ENCODE measurements at places on chromosomes 11 and 22.
A peak's percentile ranks its signal among the peaks of the same experiment; 100 is the strongest.

DNA sequence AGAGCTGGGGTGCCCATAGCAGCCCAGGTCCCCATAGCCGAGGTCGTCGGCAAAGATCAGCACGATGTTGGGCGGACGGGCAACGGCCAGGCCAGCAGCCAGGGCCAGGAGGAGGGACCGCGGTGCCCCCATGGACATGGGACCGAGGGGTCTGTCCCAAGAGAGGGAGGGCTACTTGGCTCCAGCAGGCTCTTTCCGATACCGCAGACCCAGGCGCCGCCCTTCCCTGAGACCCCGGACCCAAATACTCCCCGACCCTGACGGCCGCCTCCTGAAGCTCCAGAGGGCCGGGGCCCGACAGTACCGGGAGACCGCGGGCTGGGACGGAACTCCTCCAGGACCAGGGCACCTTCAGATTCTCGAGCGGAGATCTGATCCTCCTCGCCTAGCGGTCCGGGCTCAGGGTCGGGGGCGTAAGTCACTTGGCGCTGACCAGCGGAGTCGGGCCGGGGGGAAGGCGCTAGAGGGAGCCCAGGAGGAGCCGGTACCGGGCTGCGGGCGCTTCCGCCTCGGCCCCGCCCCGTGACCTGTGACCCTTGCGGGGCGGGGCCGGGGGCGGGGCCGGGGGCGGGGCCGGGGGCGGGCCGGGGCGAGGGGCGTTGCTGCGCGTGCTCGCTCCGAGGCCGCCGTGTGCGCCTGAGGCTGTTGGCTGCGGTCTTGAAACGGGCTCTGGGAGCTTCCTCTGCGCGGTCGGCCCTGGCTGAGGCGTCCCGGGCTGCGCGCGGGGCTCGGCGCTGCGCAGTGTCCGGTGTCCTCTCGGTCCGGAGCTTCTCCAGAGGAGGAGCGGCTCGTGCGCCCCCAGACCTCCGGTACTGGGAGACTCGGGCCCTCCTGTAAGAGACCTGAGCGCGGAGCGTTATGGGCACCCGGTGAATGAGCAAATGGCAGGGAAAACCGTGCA is at the start of gene ARSA:
Gene ARSA (minus strand): TSS at position 511 of the 901 bp plus-strand sequence. CDS start 373 bp downstream, at position 138.
- peak; percentile 84 for DNase-seq

- DNase-seq, result no peak
Observed at GRCh38 chr11:90601261-90601660, 378.4 kb upstream of the CHORDC1 start.

DNA sequence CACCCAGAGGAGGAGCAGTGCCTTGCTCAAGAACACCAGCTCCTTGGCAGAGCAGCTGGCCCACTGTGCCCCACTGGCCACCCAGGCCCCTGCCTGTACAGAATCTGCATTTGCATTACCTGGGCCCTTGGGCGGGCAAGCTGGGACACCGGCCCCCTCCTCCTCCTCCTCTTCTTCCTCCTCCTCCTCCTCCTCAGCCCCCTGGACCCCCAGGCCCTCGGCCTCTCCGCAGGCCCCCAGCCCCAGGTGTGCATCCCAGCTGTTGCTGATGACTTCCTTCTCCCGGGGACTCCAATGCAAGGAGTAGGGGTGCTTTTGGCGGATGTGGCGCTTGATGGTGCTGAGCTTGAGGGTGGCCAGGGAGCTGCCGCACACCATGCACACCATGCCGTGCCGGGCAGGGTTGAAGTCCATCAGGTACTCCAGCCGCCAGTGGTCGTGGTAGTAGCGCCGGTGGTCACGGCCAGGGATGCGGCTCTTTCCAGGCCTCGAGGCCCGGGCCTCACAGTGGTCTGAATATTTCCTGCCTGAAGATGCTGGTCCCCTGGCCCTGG is 2.8 kb downstream of the ZFTA start:
- DNase-seq, result no peak

- DNase-seq, result no peak
Observed at GRCh38 chr11:45109400-45109799, 37.0 kb upstream of the PRDM11 start.

DNA sequence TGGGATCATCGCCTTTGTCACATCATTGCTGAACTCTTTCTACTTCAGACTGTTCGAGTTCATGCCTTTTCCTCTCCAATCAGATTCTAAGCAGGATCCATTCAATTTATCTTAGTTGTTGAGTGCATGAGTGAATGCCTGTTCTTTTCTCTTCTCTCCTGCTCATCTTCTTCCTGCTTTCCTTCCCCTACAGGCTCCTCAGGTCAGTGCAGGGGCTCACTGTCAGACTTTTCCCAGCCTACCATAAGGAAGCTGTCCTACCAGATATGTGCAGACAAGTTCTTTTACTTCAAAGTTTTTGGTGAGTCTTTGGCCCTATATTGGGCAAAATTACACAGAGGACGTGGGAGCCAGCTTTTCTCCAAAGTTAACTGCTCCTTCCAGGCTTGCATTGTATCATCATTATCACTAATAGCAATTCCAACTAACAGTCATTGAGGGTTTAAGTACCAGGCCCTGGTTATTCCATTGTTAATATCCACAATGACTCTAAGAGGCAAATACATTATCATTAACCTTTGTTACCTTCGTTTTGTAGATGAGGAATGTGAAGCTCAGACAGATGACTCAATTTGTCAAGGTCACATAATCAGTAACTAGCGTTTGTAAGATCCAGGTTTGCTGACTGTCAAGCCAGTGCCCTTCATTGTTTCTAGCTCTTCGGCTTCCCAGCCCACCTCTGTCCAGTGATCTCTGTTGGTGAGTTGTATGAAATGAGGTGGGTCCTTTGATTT is 30.4 kb downstream of the OR6Q1 start:
- DNase-seq, result no peak

DNA sequence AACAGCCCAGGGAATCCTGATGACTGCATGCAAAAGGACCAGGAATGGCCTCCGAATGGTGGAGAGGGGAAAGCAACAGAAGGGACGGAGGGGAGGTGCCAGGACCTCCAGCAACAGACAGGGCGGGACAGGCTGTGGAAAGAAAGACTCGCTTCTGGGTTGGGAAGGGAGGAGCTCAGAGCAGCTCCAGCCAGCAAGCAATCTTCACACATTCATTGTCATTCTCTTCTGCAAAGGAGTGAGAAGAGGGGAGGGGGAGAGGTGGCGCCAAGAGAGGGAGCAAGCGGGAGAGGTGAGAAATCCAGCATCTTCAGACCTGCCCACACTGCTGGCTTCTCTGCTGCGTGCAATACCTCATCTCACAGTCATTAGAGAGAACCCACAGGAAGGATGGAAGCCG is 509.0 kb downstream of the BUD13 start:
- DNase-seq, result no peak

DNA sequence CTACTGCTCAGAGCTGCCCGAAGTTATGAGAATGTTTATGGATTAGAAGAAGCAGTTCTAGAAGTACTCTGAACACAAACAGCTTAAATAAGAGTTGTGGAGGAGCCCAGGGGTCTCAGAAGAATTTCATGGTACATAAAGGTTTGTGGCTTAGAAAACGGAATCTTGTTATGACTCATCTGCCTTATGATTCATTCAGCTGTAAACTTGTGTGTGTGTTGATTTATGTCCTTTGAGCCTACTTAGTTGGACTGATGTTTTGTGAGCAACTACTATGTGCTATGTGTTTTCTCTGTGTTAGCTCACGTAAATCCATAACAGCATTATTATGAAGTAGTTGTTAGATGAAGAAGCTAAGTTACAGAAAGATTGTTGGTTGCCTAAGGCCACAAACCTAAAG is 203.7 kb downstream of the PGR start:
- no peak for DNase-seq

- no peak for DNase-seq
Observed at GRCh38 chr22:27919942-27920755, 1.1 kb upstream of the PITPNB start.

- no peak for DNase-seq
Observed at GRCh38 chr11:77101043-77101537, 1.6 kb upstream of the OMP start.

GRCh38 chr11:11409901-11410300 is 56.9 kb upstream of the CSNK2A3 start:
- DNase-seq, result no peak

- peak; percentile 36 for DNase-seq
Observed at GRCh38 chr11:45285930-45286632, at the start of gene SYT13. TSS of gene SYT13 (minus strand) at chr11:45286341. CDS start at chr11:45286207, 134 bp downstream.

GRCh38 chr11:102864724-102865123 is 10.1 kb downstream of the MMP12 start:
- DNase-seq, result no peak

DNA sequence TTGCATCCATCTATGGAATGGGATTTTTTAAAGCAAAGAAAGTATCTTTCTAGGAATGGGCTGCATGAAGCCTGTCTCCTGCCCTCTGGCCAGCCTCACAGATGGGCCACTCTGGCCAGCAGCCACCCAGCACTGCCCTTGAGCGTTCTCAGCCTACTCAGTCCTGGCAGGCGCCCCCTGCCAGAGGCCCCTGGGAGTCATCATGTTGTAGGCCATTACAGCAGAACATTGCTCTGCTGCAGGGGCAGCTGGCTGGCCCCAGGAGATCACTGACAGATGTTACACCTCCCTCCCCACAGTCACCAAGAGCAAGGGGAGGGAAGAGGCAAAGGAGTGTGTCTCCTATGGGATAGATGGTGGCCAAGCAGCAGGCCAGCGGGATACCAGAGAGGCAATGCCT is 363.7 kb downstream of the NXPE2 start:
- no peak for DNase-seq

DNA sequence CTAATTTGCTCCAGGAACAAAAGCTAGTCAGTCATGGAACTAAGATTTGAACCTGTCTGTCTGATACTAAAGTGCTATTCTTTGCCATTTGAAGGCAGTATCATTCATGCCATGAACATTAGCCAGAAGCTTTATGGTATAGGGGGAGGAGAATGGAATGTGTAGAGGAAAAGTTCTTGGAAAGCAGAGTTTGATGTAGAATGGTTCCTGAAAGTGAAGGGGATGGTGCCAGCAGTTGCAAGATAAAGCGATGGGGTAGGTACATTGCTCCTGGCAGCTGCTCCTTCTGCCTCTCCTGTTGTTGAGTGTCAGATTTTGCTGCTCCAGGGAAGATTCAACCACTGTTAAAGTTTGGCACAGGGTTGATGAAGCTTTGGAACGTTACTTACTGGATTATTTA is 53.4 kb downstream of the ARHGAP42 start:
- DNase-seq, result no peak

GRCh38 chr11:124570160-124570559 is 363 bp downstream of the OR8A1 start:
- no peak for DNase-seq

GRCh38 chr11:12377824-12378593 is 638 bp downstream of the PARVA start:
- DNase-seq, result no peak

GRCh38 chr22:50732681-50733080 is 5.3 kb upstream of the ACR start:
- DNase-seq, result no peak

DNA sequence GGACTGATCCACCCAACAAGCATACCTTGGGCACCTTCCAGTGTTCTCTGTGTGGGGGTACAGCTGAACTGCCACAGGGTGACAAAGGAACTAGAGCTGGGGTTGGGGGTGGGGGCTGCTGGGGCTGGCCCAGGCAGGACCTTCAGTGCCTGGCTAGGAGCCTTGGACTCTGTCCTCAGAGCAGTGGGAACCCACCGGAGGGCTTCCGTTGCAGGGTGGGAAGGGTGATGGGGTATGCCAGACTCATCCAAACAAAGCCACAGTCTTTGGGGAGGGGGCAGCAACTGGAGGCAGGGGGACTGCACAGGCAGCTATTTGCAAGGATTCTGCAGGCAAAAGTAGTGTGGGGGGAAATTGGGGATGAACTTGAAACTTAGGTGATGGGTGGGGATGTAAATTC is 35.7 kb upstream of the CLDN5 start:
- no peak for DNase-seq
